ENCODE measurements at places on chromosomes 3 and 15. TPM values are rescaled to one million over a fixed set of nuclear protein-coding genes. Genes with fewer than 3 reads are reported as not detected.

Gene DUOXA2
- polyA plus RNA-seq, result 0.98 TPM

Gene TEX9
- 3.5 TPM for polyA plus RNA-seq

Gene FOXL2NB
- polyA plus RNA-seq, result not detected

Gene OR5K2
- polyA plus RNA-seq, result not detected

Gene ZNF385D
- polyA plus RNA-seq, result 0.17 TPM

Gene CCDC39
- polyA plus RNA-seq, result 1.9 TPM

Gene TIPIN
- 6.8 TPM for polyA plus RNA-seq

Gene GRAMD2A
- 13.0 TPM for polyA plus RNA-seq

Gene STARD9
- polyA plus RNA-seq, result 2.4 TPM

Gene KLHL40
- not detected for polyA plus RNA-seq

Gene VPS33B
- 14.2 TPM for polyA plus RNA-seq

Gene RARRES1
- polyA plus RNA-seq, result 49.8 TPM

Gene ELL3
- polyA plus RNA-seq, result 3.6 TPM

Gene TRPM1
- not detected for polyA plus RNA-seq

Gene ATP13A4
- 57.3 TPM for polyA plus RNA-seq

Gene NCK1
- 11.3 TPM for polyA plus RNA-seq

Gene ITIH3
- polyA plus RNA-seq, result 3.2 TPM

Gene CFAP100
- polyA plus RNA-seq, result 7.7 TPM

Gene ADAMTS9
- polyA plus RNA-seq, result 29.9 TPM

Gene MORC1
- not detected for polyA plus RNA-seq

Gene CSPG5
- polyA plus RNA-seq, result 11.2 TPM

Gene GYG1
- polyA plus RNA-seq, result 23.2 TPM

Gene SAMD7
- polyA plus RNA-seq, result not detected

Gene C15orf62
- 0.87 TPM for polyA plus RNA-seq

Gene IGSF11
- 0.07 TPM for polyA plus RNA-seq

Gene GPR62
- polyA plus RNA-seq, result not detected

Gene GJD2
- not detected for polyA plus RNA-seq

Gene ROPN1
- not detected for polyA plus RNA-seq

Gene SV2B
- polyA plus RNA-seq, result 0.12 TPM

Gene CLDN11
- polyA plus RNA-seq, result 2.1 TPM

Gene STAC
- polyA plus RNA-seq, result 1.3 TPM

Gene ISLR2
- 0.51 TPM for polyA plus RNA-seq

Gene ACAA1
- 94.2 TPM for polyA plus RNA-seq

Gene GALNT15
- 6.8 TPM for polyA plus RNA-seq

Measured in lung (tissue), 17 donors.